ENCODE measurements at places on chromosomes 13 and 19. TPM values are rescaled to one million over a fixed set of nuclear protein-coding genes. Genes with fewer than 3 reads are reported as not detected.

The SMIM44 gene
- total RNA-seq: not detected

The CYP4F11 gene
- 10.5 TPM for total RNA-seq

The FLT1 gene
- 2.6 TPM for total RNA-seq

DNA sequence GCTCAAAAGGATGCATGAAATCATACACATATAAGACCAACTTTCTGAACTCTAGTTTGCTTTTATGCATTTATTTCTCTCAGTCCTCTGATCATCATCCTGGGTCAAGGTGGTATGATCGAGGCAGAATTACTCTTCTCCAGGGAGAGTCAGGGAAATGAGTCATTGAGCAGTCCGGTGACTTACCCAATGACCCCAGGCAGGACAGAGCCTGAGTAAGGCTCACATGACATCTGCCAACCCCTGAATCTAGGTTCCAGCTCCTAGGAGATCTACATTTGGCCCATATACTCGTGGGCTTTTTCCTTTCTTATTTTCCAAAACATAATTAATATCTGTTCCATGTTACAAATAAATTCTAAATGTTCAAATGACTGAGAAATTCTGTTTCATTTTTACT, 502.3 kb downstream of the FOXO1 start:
- no peak for DNase-seq

GRCh38 chr13:46341112-46341711, 45.8 kb downstream of the RUBCNL start:
- DNase-seq: no peak

The SERTM1 gene
- total RNA-seq: not detected

The DCLK1 gene
- 1.1 TPM for total RNA-seq

GRCh38 chr13:65789815-65790214, 1440.3 kb downstream of the PCDH9 start:
- no peak for DNase-seq

DNA sequence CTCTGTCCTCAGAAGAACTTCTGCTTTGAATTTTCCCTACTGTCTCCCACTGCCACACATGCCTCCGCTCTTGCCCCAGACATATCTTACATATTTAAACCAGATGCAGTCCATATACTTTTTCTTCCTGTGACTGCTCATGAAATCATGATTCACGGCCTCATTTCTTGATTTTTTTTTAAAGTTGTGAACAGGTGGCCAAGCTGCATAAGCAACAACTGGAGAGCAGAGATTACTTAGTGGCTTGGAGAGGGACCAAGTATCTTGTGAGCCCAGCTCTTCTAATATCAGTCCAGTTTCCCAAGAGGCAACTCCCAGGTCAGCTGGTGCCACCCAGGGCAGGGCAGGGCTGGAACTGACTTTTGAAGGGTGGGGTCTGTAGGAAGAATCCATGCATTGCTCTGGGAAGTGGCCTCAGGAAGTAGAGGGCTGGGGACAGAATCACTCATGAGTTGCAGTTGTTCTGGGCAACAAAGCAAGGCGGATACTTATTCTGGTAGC, 152.4 kb downstream of the LMO7 start:
- peak; percentile 66 for DNase-seq

The ZNF221 gene
- 1.00 TPM for total RNA-seq

GRCh38 chr19:13796301-13797057, 1.2 kb downstream of the ZSWIM4 start:
- peak; percentile 51 for DNase-seq

GRCh38 chr13:79908381-79908780, 427.4 kb downstream of the NDFIP2 start:
- no peak for DNase-seq

- DNase-seq: no peak
These were observed 16.6 kb downstream of the SPACA7 start for GRCh38 chr13:112392719-112393118.

- DNase-seq: no peak
These were observed 21.6 kb downstream of the MYCBP2 start for GRCh38 chr13:77305266-77305665.

DNA sequence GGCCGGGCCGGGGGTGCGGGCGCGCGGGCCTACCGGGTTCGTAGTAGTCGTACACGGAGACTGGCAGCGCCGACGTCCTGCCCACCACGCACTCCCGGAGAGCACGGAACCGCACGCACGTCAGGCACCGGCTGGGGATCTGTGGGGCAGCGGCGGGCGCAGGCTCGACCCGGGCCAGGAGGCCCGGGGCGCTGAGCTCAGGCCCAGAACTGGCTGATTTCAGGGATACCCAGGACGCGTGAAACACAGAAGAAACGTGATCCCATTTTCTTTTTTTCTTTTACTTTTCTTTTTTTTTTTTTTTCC, 9.0 kb downstream of the F2RL3 start:
- DNase-seq: peak; percentile 47

The DIS3 gene
- 6.0 TPM for total RNA-seq

The SIGLEC10 gene
- total RNA-seq: 15.7 TPM

- DNase-seq: peak; percentile 83
These were observed at the start of gene SLC25A23 for GRCh38 chr19:6459262-6460098. Gene SLC25A23 (minus strand): TSS chr19:6459792. CDS start chr19:6459628, 164 bp downstream.

The KLF2 gene
- total RNA-seq: 19.9 TPM

The KLK11 gene
- total RNA-seq: 0.79 TPM

- DNase-seq: no peak
These were observed 11.5 kb upstream of the WBP4 start for GRCh38 chr13:41049480-41050440.

The ZNF729 gene
- not detected for total RNA-seq

DNA sequence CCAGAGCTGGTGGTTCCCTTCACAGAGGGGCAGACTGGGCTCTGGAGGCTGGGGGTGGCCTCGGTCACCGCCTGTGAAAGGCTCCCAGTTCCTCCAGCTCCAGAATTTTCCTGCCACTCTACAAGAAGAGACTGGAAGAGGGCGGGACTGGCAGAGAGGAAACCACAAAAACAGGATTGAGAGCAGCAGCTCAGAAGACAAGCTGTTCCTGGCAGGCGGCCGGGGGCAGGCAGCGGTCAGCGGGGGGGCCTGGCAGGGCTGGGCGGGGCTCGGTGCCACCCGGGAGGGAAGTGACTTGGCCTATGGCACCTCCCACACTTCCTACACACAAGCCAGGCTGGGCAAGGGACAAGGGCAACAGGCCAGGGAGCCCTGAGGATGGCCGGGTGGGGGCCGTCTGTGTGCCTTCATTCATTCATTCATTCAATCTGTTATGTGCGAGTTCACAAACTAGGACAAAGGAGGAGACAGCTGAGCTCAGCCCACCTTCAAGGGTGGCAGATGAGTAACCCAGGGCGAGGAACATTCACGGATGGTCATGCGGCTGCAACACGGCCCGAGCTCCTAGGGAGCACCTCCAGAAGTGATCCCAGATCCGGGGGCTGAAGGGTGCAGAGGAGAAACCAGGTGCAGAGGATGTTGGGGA, 16.9 kb upstream of the BTBD2 start:
- DNase-seq: peak; percentile 97

The PLVAP gene
- 19.5 TPM for total RNA-seq

- DNase-seq: no peak
These were observed 5.8 kb downstream of the HSPBP1 start for GRCh38 chr19:55273978-55274707.

DNA sequence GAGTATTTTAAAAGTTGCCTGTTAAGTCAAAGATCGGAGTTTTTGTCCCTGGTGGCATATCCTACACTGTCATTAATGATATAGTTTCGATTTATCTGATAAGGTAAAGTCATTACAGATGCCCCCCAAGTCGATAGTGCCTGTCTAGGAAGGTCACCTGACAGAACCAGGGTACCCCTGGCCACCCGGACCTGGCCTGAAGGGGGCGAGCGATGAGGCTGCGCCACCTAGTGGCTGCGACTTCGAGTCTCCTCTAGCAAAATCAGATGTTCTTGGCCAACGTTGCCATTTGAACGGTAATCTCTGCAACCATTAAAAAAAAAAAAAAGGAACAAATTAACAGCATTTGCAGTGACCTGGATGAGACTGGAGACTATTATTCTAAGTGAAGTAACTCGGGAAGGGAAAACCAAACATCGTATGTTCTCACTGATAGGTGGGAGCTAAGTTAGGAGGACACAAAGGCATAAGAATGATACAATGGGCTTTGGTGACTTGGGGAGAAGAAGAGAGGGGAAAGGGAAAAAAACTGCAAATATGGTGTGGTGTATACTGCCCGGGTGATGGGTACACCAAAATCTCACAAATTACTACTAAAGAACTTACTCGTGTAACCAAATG, 565.1 kb downstream of the LIG4 start:
- DNase-seq: peak; percentile 13

DNA sequence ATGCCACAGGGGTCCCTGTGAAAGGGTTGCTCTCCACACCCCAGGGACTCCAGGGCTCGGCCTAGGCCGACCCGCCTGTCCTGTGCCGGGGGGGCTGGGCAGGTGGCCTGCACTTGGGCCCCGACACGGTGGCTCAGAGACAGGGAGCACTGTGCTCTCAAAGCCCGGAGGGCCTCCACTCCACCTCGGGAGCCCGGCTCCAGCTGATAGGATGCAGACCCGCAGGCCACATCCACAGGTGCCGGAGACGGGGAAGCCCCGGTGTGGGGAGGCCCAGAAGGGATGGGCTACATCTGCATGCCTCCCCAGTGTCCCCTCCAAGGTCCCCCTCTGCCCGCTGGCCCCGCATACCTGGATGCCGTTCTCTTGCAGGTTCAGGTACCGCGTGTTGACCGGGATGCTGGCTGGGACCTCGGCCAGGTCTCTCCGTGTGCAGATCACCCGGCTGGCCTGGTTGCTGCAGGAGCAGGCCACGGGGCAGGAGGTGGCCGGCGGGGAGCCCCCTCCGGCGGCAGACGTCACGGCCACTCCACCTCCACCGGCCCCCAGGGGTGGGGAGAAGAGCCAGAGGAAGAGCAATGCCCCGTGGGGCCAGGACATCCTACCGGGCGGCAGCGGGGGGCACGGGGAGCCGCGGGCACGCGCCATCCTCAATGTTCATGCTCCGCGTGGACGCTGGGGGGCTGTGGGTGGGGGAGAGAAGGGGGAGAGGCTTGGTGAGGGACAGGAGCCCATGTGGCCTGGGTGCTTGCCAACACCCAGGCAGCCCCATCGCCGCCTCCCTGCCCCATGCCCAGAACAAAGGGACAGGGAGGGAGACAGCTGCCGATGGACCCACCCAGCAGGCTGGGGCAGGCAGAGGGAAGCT, 19.8 kb downstream of the LRRC4B start:
- DNase-seq: no peak

The SIGLEC5 gene
- not detected for total RNA-seq

DNA sequence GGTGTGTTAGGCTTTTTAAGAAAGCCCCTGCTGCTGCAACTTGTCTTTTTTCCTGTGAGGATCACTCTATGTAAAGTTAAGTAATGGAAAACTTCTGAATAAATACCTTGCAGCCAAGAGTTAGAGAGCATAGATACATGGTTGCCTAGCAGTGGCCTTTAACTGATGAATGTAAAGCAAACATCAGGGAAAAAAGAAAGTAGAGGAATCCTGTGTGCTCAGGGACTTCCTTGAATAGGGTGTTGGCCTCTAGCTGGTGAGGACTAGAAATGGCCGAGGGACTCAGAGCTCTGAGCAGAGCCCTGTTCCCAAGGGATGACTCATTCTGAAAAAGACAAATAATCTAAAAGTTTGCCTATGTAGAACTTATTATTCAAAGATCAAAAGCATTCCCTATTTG, 135.7 kb downstream of the MIPEP start:
- no peak for DNase-seq

- DNase-seq: no peak
These were observed 289.9 kb downstream of the MYO16 start for GRCh38 chr13:108919036-108919907.

The CNMD gene
- not detected for total RNA-seq

- no peak for DNase-seq
These were observed 28.1 kb upstream of the ZNF331 start for GRCh38 chr19:53509845-53510244.

- DNase-seq: no peak
These were observed 26.9 kb upstream of the RNF17 start for GRCh38 chr13:24737042-24737441.

- DNase-seq: no peak
These were observed 1411.2 kb upstream of the MIR17HG start for GRCh38 chr13:89936256-89936655.

DNA sequence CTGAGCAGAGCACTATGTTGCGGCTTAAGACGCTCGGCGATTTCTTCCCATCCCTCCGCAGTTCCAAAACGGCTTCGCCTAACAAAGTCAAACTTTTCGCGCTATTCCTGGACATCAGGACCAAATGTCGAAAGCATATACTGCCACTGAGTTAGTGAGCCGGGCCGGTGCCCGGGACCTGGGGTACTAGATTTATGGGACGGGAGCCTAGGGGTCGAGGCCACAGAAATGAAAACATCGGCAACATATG, 699 bp downstream of the RCBTB2 start:
- no peak for DNase-seq

GRCh38 chr19:46014941-46015686, 7.7 kb downstream of the PGLYRP1 start:
- DNase-seq: peak; percentile 83

The TPTE2 gene
- not detected for total RNA-seq

DNA sequence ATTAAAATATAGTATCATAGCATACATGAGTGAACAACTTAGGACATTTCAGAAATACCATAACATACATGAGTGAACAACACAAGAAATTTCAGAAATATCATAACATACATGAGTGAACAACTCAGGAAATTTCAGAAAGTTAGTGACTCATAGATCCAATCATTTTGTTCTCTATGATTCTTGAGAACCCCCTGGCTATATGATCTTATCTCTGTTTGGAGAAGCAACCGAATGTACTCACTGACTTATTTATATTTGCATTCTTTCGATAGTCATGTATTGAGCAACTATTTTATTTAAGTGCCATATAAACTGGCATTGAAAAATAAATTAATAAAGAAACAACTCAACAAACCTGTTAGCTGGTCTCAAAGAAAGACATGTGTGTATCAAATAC, 251.1 kb downstream of the EFNB2 start:
- no peak for DNase-seq

The PSG7 gene
- total RNA-seq: not detected

GRCh38 chr19:35373492-35373891, 2.6 kb downstream of the GPR42 start:
- no peak for DNase-seq

DNA sequence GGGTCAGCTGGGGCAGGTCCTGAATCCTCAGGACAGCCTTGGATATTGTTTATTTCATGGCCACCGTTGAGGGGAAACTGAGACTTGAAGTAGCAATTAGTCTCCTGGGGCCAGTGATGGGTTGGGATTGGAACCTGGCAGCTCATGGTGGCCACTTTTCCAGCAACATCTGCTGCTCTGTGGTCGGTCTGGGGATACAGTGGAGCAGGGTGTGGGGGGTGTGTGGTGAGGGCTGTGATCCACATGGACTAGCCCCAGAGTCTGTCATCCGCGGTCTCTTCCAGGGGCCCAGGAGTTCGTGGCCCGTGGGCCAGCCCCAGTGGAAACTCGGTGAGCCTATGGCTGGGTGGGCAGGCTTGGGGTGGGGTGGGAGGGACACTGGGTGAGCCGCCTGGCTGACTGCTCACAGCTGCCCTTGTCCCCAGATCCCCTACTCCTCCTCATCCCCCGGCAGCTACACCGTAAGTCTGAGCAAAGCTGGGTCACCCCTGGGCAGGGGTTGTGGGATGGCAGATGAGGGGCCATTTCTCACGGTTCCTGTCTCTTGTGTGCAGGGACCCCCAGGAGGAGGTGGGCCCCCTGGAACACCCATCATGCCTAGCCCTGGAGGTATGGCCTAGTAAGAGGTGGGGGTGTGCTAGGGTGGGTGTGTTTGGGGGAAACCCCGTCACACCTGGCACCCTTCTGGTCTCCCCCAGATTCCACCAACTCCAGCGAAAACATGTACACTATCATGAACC, 5.5 kb downstream of the ISYNA1 start:
- DNase-seq: no peak

The PPP1R15A gene
- 49.4 TPM for total RNA-seq

GRCh38 chr13:95226932-95227695, 74.1 kb downstream of the ABCC4 start:
- DNase-seq: no peak

GRCh38 chr19:10858204-10858828, 10.1 kb downstream of the C19orf38 start:
- DNase-seq: no peak

The FAM216B gene
- total RNA-seq: not detected
